ENCODE measurements at places on chromosomes 7 and 10.

DNA sequence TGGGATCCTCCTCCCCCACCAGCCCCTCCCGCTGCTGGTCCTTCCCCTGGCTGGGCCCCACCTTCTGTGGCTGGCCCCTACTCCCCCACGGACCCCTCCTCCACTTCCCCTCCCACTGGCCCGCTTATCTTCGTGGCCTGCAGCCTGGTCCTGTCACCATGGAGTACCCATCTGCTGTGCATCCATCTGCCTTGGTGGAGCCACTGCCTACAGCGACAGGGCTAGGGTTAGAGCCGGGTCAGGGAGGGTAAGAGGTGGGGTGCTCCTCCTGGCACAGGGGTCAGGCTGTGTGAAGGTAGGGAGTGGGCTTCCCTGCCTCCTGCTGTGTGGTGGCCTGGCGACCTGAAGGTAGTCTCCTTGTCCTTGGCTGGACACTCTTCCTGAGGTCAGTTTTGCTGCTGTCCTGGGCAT, 5.2 kb downstream of the ADCY1 start:
- no peak for DNase-seq

DNA sequence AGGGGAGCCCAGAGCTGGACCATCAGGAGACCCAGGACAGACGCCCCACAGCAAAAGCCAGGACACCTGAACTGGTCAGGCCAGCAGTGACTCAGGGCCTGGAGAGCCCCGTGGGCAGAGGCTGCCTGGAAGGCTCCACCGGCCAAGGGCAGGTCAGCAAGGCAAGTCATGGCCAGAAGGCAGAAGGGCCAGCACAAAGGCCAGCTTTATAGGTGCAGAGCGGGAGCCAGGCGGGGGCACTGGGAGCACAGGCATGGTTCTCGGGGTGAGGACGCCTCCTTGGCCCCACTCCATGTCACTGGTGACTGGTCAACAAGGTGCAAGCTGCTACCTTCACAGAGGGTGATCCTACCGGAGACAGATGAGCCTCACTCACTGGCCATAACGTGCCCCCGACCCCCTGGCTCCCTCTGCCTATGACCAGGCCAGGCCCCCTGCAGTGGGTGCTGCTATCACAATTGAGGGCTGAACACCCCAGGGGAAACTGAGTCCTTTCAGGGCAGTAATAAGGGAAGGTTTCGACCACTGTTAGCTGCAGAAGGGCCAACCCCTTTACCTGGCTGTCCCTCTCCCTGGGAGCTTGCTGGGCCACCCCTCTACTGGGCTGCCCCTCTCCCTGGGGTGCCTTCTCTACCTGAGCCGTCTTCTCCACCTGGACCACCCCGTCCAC, 317.4 kb downstream of the PTPRN2 start:
- no peak for DNase-seq

- DNase-seq, result peak; percentile 95
These were observed 22.3 kb downstream of the BZW2 start for GRCh38 chr7:16668049-16668858.

GRCh38 chr10:62688971-62689700, 115.4 kb upstream of the ADO start:
- DNase-seq, result no peak

GRCh38 chr7:141738592-141739013, 445 bp downstream of the SSBP1 start:
- DNase-seq, result no peak

- DNase-seq, result no peak
These were observed 55.0 kb upstream of the PRR15 start for GRCh38 chr7:29508608-29509007.

DNA sequence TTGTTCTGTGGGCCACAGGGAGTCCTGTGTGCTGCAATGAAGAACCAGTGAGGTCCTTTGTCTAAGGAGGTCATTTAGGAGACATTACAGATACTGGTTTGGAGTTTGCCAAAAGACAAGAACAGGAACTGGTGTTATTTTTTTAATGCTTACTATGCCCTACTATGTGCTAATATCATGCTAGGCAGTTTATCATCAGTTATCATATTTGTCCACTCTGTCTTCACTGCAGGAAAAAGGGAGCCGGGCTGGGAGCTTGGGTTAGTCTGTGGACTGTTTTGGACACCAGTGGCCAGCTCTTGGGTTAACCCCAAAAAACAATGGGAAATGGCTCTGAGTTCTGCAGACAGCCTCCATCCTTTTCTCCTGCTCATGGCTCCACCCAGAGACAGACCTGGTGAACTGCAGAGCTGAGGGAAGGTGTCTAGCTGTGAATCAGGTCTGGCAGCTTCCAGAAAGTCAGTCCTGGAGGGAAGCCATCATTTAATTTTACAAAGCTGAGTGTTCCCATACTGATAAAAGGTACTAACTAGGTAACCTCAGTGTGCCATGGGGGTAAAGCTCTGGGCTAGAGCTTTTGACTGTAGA, 101.2 kb upstream of the ZNF746 start:
- DNase-seq, result peak; percentile 5

DNA sequence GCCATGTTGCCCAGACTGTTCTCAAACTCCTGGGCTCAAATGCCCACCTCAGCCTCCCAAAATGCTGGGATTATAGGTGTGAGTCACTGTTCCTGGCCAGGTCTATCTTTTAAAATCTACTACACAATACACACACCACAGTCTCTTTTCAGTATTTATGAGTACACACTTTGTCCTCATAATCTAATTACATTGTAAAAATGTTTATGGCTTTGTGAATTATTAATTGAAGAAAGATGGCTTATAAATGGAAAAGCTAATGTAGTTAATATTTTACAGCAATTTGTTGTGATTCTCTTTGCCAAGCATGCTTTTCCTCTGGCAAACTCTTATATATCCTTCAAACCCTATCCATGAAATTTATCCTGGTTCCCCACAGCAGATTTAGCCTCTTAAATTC, 22.0 kb downstream of the LAMB4 start:
- DNase-seq, result no peak

DNA sequence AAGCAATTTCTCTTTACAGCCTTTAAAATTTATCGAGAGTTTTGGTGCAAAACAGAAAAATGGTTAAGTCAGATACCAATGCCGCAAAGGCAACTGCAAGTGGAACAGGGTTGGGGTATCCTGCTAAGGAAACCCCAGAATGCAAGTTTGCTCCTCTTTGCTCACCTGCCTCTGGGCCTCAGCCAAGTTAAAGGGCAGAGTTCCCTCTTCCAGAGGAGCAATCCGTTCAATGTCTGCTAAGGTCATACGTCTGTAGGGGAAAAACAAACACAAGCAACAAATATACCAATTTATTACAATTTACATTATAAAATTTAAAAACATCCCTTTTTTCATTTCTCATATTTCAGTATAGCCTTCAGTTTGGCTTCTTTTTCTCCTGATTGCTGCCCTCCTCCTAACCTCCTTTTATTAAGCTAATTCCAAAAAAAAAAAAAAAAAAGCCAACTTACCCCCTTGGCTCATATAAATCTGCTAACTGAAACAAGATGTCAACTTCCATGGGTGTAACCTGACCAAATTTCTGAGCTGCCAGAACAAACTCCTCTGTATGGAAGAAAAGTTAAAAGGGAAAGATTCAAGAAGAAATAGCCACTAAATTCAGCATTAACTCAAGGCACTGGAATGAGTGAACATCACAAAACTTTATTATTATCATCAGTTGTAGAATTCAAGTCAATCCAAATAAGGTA, 132.6 kb downstream of the SLC25A13 start:
- DNase-seq, result no peak

DNA sequence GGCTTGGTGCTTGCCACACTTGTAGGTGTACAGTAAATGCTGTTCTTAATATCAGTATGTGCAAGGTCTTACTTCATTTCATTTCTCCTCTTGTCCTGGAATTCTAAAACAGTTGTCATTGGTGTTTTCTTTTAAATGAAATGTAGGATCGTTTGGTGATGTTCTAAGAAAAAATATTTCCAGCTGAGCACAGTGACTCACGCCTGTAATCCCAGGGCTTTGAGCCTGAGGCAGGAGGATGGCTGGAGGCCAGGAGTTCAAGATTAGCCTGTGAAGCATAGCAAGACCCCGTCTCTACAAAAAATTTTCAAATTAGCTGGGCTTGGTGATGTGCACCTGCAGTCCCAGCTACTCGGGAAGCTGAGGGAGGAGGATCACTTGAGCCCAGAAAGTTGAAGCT, 32.6 kb upstream of the ELN start:
- DNase-seq, result no peak

DNA sequence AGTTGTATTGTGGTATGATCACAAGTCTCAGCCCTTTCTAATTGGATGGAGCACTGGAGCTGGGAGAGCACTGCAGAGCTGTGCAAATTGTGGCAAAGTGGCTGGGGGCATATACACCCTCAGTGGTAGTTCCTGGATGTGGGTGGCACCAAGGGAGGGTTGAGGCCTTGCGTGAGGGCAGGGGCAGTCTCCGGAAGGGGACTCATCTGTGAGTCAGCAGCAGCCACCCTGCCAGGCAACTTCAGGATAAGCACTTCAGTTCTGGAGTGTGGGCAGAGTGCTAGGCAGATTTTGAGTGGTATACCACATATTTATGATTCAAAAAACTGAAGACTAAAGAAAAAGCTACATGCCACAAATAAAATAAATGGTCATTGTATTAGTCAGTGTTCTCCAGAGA, 210.5 kb downstream of the ETV1 start:
- peak; percentile 13 for DNase-seq

- DNase-seq, result peak; percentile 28
These were observed 32.8 kb upstream of the STRIP2 start for GRCh38 chr7:129401228-129401966.

- DNase-seq, result no peak
These were observed 8.9 kb upstream of the ZNF777 start for GRCh38 chr7:149469806-149470205.

- no peak for DNase-seq
These were observed 3.3 kb downstream of the MAP3K8 start for GRCh38 chr10:30437031-30437841.

DNA sequence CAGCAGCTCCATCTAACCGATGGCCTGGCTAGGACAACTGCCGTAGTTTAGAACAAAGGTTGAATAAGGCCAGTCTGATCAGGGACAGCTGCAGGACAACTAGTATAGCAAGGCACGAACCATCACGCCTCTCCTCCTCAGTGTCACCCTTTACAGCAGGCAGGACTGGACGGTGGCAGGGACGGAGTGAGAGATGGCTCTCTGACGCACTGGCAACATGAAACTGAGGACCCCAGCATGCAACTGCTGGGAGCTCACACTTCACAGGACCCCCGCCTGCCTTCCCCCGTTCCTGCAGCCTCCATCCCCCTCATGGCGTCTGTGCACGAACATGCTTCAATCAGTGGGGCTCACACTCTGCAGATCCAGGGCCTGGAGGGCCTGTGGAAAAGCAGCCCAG, 53.7 kb downstream of the ZRANB1 start:
- DNase-seq, result no peak

- no peak for DNase-seq
These were observed 21.6 kb upstream of the NME8 start for GRCh38 chr7:37826825-37827224.

GRCh38 chr10:44898665-44899064, 12.5 kb upstream of the TMEM72 start:
- no peak for DNase-seq

GRCh38 chr7:36216063-36216684, 63.1 kb downstream of the EEPD1 start:
- DNase-seq, result no peak

DNA sequence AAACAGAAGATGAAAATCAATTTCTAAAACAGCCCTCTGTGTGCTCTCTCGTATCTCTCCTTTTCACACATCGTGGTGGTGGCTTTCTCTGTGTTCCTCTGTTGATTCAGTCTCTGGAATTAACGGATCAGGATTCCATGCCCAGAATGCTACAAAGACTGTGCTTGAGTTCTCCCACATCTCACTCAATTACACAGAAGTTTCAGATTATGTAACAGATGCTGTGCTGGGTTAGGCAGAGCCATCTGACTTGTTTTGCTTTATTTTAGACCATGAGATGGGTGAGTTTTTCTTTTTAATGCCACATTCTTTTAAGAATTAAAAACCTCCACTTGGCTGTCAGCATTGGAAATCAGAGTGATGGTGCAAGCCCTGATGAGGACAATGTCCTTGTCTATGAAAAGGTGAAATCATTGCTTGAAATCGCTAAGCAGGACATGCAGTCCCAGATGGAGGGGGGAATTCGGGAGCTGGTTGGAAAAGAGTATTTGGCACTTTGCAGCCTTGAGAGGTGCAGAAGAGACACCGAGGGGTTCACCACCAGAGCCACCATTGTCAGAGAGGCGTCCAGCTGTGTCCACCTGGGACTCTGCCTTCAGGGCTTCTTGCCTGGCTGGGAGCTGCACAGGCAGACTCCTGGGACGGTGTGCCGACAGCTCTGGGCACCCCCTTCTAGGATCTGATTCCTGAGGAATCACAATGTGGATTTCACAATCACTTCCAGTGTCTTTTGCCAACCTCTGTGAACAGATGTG, 80.4 kb downstream of the EGFR start:
- no peak for DNase-seq

GRCh38 chr7:38040831-38041230, 120.4 kb downstream of the EPDR1 start:
- DNase-seq, result no peak
